ENCODE measurements at places on chromosomes 5 and 9.
A peak's percentile ranks its signal among the peaks of the same experiment; 100 is the strongest.

DNA sequence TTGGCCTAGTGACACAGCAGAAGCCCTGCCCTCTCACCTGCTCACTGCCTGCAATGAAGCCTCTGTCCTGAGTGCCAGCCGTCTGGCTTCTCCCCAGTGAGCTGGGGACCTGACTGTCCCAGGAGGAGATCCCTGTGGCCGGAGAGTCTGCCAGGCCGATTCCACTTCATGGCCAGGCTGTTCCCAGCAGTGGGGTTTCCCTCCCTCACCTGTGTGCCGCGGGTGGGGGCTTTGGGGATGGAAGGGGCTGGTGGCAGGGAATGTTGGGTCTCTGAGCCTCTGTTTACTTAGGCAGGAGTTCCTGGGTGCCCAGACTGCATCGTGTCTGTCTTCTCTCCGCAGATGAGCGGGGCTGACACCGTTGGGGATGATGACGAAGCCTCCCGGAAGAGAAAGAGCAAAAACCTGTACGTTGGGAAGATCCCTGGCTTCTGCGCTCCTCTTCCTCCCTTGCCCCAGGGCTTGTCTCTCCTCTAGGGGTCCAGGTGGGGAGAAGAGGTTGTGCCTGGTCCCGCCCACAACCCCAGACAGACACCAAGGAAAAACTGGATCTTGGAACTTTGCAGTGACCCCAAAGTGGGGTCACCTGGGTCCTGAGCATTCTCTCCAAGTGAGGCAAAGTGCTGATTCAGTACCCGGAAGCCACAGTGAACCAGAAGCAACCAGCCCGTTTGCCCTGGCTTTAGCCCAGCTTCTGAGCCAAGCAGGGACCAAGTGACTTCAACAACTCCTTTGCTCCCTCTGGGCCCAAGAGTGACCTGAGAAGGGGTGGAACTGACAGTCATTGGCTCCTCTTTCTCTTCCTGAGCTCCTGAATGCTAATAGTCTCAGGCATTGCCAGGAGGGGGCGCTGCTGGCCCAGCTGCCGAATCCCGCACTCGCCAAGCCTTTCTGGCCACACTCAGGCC, 127.7 kb downstream of the RGS3 start:
- DNase-seq = peak; percentile 88

GRCh38 chr9:127138444-127138843, 16.0 kb upstream of the ANGPTL2 start:
- no peak for DNase-seq

GRCh38 chr5:87277279-87277835, 9.7 kb downstream of the RASA1 start:
- no peak for DNase-seq

DNA sequence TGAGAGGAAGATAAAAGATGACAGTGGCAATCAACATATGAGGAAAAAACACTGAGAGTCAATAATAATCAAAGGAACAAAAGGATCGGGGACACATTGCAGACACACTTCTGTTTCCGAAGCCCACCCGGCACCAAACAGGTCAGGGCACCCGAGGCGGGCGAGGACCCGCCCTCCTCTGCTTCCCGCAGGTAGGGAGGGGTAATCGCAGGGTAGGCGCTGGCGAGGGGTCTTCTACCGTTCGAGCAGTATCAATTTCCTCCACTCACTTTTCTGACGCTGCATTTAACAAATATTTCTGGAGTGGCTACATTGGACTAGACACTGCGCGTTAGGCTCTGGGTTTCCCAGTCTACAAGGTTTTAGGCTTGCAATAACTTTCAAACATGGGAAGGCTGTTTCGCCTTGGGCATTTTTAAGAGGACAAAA, 1.3 kb downstream of the TXN start:
- DNase-seq = no peak

- DNase-seq = no peak
Observed at GRCh38 chr5:67310169-67310568, 113.6 kb upstream of the CD180 start.

- DNase-seq = no peak
Observed at GRCh38 chr5:65820373-65820772, 98.4 kb downstream of the NLN start.

DNA sequence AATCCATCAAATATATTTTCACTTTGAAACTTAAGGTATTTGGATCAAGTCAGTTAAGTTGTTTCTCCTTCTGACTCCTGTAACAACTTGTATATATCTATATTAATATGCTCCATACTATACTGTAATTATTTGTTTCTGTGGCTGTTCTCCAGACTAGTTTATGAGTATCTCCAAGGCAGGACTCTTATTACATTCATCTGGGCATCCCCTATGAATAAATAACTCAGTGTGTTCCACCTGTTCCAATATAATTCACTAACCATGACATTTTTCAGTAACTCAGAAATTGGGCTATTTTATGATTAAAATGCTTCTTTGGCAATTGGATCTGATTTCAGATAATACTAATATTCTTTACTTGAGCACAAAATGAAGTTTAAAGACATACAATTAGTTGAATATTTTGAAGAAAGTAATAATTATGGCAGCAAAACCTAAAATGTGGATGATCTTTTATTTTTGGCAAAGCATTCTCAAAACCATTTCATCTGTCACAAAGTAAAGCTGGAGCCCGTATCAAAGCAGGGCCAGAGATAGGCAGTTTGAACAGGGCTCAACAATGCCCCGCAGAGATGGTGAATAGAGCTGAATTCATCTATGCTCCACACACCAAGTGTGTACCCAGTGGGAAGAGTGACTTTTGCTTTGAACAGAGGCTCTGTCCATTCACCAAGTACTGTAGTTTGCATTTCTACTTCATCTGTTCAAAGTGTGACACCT, 314.3 kb downstream of the PDE4D start:
- no peak for DNase-seq

DNA sequence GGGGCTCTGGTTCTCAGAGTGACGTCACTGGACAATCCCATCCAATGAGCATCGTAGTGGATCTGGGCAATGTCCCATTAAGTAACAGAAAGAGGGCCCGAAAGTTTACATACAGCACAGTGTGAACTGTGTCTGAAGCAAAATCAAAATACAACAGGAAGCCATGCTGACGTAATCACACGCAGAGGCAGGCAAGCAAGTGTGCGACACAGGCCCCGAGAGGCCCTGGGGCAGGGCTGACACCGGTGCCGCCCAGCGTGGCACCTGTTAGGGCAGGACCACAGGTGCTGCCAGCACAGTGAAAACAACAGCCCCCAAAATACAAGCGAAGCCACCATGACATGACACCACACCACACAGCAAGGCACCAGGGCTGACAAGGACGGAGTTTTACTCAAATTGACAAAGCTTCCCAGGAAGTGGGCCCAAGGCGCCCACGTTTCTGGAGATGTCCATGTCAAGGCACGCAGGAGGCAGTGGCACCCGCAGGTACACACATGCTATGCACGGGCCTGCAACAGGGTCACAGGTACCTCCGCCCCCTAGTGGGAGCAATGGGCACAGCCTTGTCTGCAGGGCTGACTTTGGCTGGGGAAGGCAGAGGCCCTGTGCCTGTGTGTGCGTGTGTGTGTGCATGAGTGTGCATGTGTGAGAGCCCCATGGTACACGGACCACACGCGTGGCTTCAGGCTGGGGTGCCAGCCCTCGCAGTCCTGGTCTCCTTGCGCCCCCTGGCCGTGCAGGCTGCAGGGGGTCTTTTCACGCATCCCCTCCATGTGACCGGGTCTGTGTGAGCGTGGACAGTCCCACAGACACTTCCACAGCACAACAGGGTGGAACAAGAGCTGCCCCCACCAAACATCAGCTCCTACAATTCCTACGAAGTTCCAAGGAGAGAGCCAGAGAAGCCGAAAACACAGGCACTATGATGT, 19.6 kb downstream of the QSOX2 start:
- no peak for DNase-seq

DNA sequence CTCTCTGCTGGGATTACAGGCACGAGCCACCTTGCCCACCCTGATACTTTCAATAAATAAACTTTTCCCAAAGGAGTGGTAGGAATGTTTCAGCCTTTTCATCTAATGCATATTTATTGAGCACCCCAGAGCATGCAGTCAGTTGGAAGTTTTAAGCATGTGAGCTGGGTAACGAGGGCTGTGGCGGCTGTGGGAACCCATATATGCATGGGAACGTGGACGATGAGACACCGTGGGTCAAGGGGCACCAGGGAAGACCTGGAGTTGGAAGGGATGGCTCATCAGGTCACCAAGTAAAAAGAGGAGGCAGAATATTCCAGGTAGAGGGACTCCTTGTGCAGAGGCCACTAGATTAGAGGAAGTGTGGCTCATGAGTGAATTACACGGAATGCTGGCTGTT, 64.7 kb downstream of the ANKRD33B start:
- DNase-seq = no peak

- DNase-seq = no peak
Observed at GRCh38 chr9:132791699-132792240, 86.3 kb downstream of the AK8 start.

DNA sequence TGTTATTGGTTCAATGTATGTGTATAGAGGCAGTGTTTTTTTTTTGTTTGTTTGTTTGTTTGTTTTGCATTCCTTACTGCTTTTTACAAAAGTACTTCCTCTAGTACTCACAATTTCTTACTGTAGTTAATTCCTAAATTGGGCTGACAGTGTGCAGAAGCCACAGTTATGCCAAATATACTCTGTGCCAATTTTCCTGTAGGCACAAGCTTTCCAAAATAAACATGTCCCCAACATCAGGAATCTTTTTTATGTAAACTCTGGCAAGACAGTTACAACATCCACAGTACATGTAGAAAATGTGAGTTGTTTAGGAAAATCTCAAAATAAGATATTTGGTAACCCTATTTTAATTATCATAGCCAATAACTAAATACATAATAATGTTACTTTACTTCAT, 161.6 kb upstream of the TSLP start:
- DNase-seq = no peak

DNA sequence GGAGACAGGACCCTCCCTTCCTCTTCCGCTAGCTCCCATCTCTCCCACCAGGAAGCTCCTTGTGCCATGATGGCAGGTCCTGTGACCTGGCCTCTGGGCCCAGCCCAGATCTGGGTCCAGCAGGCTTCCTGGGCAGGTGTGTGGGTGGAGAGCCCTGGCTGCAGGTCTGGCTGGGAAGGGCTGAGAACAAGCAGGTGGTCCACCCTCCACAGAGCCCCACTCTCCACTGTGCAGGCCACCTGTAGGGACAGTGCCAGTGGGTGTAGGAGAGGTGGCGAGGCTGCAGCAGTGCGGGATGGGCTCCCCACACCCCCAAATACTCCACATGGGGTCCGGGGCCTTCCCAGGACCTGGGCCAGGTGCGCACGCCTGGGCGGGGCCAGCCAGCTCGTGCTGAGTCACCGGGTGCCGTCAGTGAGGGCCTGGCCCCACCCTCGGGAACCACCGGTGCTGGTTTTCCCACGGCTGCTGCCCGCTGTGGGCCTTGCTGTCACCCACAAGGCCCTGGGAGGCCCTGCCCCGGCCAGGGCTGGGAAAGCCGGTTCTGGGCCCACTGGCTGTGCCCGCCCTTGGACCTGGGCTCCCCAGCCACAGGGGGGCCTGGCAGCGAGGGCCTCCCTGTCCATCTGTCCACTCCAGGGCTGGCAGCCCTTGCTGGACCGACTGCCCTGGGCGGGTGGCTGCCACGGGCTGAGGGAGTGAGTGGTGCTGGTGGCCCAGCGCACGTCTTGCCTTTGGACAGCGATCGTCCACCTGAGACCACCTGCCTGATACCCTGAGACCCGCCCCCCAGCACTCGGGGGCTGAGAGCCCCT, 9.3 kb upstream of the NRARP start:
- peak; percentile 70 for DNase-seq

DNA sequence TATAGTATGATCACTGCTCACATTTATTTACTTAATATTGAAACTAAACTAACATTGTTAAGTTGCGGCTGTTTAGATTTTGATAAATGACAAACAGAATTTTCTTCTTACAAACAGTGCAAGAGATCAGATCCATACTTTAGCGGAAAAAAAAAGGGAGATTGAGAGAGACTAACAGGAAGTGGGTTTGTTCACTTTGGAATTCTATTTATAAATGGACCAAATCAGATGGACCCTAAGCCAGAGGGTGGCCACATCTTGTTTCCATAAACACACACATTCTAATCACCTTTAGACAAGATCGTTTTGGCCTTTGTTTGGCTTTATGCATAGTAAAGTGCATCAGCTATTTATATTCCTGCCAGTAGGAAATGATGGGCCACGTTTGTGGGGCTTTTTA, 381.4 kb upstream of the CD180 start:
- DNase-seq = no peak

DNA sequence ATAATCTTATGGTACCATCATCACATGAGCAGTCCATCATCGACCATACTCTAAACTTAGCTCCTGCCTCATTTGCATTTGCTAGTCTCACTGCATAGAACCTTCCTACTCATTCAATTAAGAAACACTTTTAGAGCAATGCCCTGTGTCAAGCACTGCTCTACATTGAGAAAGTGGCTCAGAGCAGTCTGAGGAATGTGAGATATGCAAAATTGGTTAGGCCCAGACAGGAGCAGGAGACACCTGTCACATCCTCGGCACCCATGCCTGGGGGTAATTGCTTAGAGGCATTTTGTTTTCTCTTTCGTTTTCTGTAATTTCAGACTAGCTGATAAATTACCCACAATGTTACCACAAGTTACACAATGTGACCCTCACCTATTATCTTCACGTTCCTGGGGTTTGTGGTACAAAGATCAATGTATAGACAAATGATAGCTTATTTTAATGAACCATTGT, 4.9 kb upstream of the RARS1 start:
- no peak for DNase-seq

DNA sequence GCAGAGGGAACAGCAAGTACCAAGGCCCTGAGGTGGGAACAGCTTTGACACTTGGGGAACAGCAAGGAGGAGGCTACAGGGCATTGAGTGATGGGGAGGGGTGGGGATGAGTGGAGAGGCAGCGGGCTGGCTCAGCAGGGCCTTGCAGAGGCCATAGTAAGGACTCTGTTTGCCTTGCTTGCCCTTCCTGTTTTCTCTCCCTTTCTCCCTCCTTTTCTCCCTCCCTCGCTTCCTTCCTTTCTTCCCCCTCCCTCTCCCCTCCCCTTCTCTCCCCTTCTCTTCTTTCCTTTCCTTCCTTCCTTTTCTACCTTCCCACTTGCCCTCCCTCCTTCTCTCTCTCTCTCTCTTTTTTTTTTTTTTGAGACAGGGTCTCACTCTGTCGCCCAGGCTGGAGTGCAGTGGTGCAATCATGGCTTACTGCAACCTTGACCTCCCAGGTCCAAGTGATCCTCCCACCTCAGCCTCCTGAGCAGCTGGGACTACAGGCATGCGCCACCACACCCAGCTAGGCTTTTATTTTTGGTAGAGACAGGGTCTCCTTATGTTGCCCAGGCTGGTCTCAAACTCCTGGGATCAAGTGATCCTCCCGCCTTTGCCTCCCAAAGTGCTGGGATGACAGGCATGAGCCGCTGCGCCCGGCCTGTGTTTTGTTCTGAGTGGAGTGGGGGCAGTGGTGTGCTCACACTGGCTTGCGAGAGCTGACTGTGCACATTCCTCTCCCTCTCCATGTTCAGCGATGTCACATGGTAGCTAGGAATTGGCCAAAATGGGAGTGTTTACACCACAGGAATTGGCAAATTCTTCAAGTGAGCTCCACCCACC, 17.1 kb downstream of the IER5L start:
- DNase-seq = no peak

- DNase-seq = no peak
Observed at GRCh38 chr5:110768138-110768860, 29.5 kb downstream of the SLC25A46 start.

- DNase-seq = peak; percentile 79
Observed at GRCh38 chr5:80198399-80198798, 57.4 kb downstream of the SERINC5 start.

Data from posterior cingulate gyrus (tissue), 11 donors.